Psoas muscle (tissue), 8 donors: ENCODE measurements at places on chromosomes 1 and 21.

DNA sequence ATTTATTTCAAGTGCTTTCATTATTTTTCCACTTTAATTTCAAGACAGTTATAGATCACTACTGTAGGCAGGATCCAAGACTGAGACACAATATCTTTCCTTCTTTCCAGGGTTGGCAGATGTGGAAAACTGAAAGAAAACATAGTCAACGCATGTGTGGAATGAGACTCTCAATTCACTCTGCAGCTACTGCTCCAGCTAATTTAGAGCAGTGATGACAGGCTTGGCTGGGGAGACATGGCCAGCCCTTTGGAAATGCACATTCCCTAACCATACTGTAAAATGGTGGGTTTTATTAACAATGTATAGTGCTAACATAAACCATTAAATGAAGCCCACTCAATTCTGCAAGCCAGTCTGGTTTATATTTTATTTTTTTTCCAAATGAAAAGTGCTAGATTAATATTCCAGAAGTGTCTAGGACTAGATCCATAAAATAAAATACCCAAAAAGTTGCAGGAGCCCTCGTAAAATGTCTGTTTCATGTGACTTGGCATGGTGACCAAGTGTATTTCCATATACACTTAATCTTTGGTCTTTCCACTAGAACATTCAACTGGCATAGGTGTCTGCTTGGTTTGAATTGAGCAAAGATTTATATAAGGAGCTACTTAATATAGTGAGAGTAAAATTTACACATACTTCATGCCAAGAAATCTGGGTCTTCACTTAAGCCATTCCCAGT is 32.9 kb downstream of the COL11A1 start:
- no peak for DNase-seq
- H3K27ac ChIP-seq, result no peak overlapping the region
- no peaks in the 10 kb centered on the region for H3K27me3 ChIP-seq
- no peak overlapping the region for H3K4me3 ChIP-seq

- H3K36me3 ChIP-seq, result no peaks in the 10 kb centered on the region
- peak overlapping the region; percentile 34 for H3K4me3 ChIP-seq
- no peak for DNase-seq
- peaks cover 40% of the 10 kb centered on the region for H3K27me3 ChIP-seq
- no peak overlapping the region for H3K27ac ChIP-seq
- no peaks in the 10 kb centered on the region for H3K4me1 ChIP-seq
These were observed 19.4 kb downstream of the RHBG start for GRCh38 chr1:156388174-156389137.

GRCh38 chr1:4395158-4395557 is 259.3 kb upstream of the AJAP1 start:
- H3K4me1 ChIP-seq, result no peaks in the 10 kb centered on the region
- no peaks in the 10 kb centered on the region for H3K36me3 ChIP-seq

GRCh38 chr1:33985656-33986055 is 121.8 kb downstream of the HMGB4 start:
- peak; percentile 19 for DNase-seq
- no peaks in the 10 kb centered on the region for H3K36me3 ChIP-seq
- H3K4me1 ChIP-seq, result no peaks in the 10 kb centered on the region
- no peaks in the 10 kb centered on the region for H3K27me3 ChIP-seq
- H3K27ac ChIP-seq, result no peak overlapping the region
